ENCODE measurements at places on chromosomes 2 and 18.

GRCh38 chr2:239970004-239970623 lies 55.0 kb downstream of the NDUFA10 start:
- DNase-seq = no peak

- no peak for DNase-seq
These were observed 50.1 kb downstream of the ST3GAL5 start for GRCh38 chr2:85838641-85839040.

GRCh38 chr2:2850218-2850755 lies 519.2 kb upstream of the MYT1L start:
- no peak for DNase-seq

DNA sequence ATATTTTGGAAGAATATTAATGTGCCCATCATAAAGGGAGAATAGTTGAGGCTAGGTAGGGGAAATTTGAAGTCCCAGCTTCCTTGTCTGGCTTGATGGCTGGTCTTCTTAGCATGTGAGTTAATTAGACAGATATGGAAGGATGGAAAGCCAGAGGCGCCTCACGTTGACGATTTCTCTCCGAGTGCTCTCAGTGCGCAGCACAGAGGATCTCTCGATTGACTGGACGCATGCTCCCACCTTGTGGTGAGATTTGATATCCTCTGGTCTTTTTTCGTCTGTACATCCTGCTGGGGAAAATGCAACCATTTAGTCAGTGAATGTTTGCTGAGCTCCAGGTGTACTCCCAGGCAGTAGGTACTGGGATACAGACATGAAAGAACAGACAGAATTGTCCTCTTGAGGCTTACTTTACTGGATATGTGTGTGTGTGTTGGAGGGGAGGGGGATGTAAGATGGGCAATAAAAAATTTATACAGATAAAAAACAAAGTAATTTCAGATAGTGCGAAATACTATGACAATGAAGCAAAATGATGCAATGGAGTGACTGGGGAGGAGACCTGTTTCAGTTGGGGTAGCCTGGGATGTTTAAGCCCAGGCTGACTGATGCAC lies 66.9 kb upstream of the ZNG1B start:
- DNase-seq = no peak

Measured in omental fat pad (tissue), 4 donors.